ENCODE measurements at places on chromosomes 7 and 10. TPM values are rescaled to one million over a fixed set of nuclear protein-coding genes. Genes with fewer than 3 reads are reported as not detected.

Gene ZNF248
- 4.9 TPM for total RNA-seq

DNA sequence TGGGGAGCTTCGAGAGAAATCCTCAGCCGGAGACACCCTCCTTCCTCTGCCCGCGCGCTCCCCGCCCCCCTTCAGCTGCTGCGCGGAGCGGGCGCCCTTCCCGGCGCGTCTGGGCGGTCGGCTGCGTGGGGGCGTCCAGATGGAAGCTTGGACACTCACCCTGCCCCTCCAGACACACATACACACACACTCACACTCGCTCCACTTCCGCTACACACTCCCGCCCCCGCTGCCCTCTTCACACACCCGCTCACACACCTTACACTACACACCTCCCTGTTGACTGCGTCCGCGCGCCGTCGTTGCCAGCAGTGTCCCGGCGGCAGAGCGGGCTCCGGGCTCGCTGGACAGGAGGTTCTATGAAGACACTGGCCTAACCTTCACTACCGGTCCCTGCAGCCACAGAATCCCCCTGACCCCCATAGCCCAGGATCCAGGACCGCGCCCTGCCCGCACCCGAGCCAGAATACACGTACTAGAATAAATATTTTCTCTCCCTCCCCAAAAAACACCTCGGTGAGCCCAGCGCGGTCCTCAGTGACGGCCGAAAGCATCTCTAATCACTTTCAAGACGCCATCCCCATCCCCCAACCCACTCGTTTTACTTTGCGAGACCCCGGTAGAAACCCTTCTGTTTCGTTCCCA is 1.1 kb upstream of the EGR2 start:
- H3K36me3 ChIP-seq, result peaks cover 7% of the 10 kb centered on the region
- DNase-seq, result peak; percentile 90
- H3K27ac ChIP-seq, result peak overlapping the region; percentile 97
- peaks cover 51% of the 10 kb centered on the region for H3K4me1 ChIP-seq

Gene CAMK2B
- 0.27 TPM for total RNA-seq

- no peak overlapping the region for H3K4me3 ChIP-seq
- no peaks in the 10 kb centered on the region for H3K36me3 ChIP-seq
- peaks cover 2% of the 10 kb centered on the region for H3K27me3 ChIP-seq
- no peak overlapping the region for H3K27ac ChIP-seq
- no peaks in the 10 kb centered on the region for H3K4me1 ChIP-seq
Measured at GRCh38 chr10:47098238-47098637, 187.0 kb downstream of the PTPN20 start.

Gene FAM221A
- total RNA-seq, result 2.3 TPM

DNA sequence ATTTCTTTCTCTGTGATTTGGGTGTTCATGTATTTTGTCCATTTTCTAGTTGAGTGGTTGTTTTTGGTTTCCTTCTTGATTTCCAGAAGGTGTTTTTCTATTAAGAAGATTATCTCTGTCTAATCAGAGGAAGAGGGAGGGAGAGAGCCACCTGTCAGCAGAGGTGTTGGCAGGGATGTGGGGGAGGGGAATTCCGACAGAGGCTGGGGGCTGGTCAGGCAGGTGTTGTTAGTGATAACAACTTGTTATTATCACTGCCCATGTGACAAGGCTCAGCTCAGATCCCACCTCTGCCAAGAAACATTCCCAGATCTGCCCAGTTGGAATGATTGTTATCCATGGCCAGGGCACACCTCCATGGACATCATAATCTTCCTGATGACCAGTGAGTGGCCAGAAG is 293.4 kb downstream of the GFRA1 start:
- H3K36me3 ChIP-seq, result no peaks in the 10 kb centered on the region
- no peak for DNase-seq
- no peak overlapping the region for H3K4me3 ChIP-seq
- H3K27me3 ChIP-seq, result no peaks in the 10 kb centered on the region
- peaks cover 8% of the 10 kb centered on the region for H3K4me1 ChIP-seq

Gene AIMP2
- 49.7 TPM for total RNA-seq
